NCI-H524 (cell line): ENCODE measurements at places on chromosomes 2 and 18.

DNA sequence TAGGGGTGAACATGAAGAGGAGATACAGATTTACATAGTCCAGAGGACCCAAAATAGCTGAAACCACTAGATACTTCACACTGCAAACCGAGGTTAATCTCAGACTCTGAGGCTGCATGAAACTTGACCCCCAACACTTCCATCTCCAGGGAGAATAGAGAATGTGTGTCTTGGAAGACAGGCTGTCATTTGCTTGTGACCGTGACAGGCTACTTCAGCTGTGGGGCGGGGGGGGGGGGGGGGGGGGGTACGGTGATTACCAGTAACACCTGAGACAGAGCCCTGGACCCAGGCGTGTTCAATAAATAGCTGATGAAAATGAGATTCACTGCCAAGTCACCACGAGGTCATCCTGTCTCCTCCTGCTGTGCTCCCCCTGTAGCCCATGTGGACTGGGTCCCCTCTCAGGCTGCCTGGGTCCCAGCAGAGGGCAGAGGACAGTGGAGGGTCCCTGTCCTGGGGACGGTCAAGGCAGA is 5.7 kb upstream of the KLHL29 start:
- no peak for DNase-seq

GRCh38 chr18:24913507-24914170 is 438.3 kb downstream of the ZNF521 start:
- DNase-seq: no peak

DNA sequence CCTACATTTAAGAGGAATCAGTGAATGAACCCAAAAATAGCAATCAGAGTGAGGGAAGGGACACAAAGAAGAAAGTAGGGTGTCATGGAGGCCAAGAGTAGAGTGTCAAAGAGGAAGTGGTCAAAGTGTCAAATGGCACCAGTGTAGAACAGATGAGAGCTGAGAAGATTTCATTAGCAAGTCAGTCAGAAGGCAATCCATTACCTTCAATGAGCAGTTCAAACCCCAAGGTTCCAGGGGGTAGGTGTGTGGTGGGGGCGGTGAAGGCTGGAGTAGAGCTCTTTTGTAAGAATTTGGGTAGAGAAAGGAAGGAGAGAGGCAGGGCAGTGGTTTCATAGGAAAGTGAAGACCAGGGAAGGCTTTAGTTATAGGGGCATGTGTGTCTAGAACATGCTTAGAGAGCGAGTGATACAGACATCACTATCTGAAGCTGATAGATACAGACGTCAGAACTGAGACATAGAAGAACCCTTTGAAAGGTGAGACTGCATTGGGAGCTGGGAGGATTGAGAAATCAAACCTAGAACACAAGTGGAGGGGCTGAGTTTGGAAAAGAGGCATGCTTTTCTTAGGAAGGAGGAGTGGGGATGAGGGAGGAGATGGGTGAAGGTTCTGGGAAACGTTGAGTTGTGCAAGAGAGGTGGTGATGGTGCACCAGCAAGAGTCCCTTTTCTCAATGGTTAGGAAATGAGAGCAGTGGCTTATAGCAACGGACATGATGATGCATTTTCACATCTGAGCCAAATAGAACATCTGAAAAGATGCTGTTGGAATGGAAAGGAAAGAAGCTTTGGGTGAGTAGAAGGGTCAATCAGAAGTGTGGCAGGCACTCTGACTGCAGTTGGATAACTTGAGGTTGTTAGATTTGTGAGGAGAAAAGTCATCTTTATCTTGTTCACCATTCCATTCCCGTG is 48.9 kb upstream of the IL1RL1 start:
- no peak for DNase-seq

- no peak for DNase-seq
Measured at GRCh38 chr2:10538224-10538894, 90.2 kb upstream of the ODC1 start.

DNA sequence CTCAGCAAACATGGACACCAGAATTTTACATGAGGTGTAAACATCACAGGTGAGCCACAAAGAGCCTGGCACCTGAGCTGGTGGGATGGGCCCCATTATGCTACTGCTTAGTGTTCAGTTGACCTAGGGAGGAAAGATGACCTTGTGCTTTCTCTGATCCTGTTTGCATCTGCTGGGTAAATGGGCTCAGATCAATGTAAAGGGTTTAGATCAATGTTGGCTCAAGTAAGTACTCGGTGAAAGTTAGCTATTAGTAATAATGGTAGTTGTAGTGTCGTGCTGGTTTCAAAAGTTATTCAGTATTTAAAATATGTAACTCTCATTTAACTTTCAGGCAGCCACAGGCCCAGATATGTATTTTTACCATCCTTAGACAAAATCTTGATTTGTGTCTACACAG is 19.8 kb downstream of the ABHD3 start:
- no peak for DNase-seq

DNA sequence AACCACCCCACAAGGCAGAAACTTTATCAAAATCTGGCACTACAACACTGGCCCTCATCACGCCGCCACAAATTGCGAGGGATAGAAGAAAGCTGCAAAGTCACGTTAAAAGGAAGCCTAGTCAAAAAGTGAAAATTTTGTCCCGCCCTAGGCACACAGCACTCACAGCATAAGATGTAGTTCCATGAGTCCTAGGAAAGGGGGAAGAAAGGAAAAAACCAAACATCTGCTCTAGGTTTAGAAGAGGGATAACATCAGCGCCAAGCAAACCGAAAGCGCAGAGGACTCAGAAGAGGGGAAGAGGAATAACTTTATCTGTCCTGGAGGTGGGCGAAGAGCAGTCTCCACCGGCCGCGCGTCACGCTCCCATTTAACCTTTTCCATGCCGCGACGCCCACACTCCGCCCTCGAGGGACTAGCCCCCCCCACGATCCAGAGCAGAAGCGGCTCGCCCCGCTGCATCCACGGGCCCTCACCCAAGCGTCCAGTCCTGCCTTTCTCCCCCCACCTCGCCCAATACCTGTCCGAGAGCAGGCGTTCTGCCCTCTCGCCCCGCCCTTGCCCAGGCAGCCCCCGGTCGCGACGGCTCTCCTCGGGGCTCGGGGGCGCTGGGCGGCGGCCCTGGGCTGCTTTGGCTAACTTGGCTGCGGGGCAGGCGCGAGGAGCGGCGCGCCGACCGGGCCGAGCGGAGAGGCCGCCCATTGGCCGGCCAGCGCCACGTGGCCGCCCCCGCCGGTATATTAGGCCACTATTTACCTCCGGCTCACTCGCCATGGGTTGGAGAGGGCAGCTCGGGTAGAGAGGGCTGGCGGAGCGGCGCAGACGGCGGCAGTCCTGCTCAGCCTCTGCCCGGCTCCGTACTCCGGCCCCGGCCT is at the start of gene HOXD1:
Gene HOXD1 (plus strand): TSS at position 770 of the 875 bp plus-strand sequence. CDS start 134 bp downstream, outside the sequence.
- peak; percentile 67 for DNase-seq

DNA sequence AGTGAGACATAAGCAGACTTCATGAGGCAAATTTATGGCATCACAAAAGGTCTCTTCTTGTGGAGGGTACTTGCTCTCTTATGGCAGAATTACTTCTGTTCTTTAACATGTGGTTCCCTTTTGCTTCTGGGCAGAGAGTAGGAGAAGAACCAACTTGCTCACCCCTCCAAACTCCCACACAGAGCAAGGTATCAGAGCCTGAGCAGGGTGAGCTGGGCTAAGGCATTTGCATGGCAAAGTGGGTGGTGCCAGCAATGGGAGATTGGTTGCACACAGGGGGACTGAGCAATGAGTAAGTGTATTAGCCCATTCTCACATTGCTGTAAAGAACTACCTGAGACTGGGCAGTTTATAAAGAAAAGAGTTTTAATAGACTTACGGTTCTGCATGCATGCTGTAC is 64.2 kb upstream of the ITGB6 start:
- no peak for DNase-seq

GRCh38 chr2:18926631-18927524 is 337.5 kb upstream of the NT5C1B start:
- no peak for DNase-seq

- DNase-seq: peak; percentile 66
Measured at GRCh38 chr2:159035790-159036411, 67.5 kb downstream of the TANC1 start.

DNA sequence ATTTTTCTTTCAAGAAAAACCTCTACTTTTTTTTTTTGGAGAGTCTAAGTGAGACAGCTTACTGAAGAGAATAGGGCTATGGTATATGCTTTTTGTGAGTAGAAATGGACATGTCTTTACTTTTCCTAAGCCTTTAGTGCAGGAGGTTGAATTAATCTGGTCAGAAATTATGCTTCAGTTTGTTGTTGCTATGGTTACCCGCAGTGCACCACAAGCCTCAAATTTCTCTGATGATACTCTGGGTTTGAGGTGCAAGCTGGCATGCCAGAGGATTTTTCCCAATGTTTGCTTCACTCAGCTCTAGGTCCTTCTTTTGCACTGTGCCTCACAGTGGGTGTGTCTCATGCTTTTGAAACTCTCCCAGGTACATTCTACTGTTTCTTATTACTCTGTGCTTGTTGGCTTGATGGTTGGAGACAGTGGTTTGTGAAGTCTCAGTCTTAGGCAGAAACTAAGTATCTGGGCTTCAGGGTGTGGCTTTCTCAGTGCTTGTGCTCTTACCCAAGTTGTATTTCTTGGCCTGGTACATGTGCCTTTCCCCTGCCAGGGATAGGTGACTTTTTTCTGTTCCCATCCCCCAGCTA is 278.3 kb downstream of the RBM43 start:
- peak; percentile 51 for DNase-seq

DNA sequence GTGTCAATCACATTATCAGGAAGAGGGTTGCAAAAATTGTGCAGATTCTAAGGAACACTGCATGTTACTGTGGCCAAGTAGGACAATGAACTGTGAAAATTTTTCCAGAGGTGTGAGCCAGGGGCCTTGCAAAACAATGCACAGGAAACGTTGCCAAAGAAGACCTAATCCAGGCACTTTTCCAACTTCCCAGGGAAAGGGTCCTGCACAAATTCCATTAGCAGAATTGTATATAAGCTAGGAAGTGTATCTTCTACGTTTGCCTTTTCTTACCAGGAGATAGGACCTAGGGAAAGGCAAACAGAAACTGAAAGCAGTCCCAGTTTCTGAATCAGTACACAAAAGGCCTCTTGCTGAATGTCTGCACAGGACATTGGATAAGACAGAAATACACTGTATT is 1888.3 kb upstream of the CELF4 start:
- no peak for DNase-seq

DNA sequence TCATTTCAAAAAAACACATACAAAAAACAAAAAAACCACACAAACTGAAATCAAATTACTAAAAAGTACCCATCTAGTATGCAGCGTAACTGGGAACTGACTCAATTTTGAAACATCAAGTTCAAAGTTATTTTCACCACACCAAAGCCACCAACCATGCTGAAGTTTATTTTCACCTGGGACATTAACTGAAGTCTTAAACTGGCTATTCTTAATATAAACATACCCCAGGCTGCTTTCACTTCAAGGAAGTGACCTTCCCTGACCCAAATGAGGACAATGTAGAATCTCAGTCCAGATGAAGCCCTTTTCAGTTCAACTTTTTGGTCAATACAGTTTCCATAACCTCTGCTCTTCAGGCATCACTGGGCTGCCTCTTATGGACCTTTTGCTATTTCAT is 84.6 kb downstream of the PIGN start:
- DNase-seq: no peak

- DNase-seq: no peak
Measured at GRCh38 chr2:26438926-26439325, 37.2 kb downstream of the DRC1 start.

GRCh38 chr2:23606968-23607367 is 222.0 kb downstream of the KLHL29 start:
- no peak for DNase-seq

- DNase-seq: no peak
Measured at GRCh38 chr2:232231554-232231953, 147.0 kb upstream of the ALPP start.

DNA sequence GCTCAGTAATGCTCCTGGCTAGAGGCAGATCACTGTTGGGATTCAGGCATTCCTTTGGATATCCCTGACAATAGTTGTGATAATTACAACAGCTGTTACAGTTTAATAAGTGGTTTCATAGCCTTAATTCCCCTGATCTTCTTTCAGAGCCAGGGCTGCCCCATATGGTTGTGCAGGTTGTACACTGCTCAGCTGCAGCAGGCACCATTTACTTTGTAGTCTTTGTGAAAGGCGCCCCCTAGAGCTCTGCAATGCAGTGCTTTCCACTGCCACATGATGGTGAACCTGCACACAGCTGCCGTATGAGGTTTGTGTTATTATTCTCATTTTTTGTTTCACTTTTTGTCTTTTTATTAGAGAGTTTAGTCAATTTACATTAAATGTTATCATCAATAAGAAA is 239.1 kb downstream of the KCNS3 start:
- DNase-seq: peak; percentile 64

DNA sequence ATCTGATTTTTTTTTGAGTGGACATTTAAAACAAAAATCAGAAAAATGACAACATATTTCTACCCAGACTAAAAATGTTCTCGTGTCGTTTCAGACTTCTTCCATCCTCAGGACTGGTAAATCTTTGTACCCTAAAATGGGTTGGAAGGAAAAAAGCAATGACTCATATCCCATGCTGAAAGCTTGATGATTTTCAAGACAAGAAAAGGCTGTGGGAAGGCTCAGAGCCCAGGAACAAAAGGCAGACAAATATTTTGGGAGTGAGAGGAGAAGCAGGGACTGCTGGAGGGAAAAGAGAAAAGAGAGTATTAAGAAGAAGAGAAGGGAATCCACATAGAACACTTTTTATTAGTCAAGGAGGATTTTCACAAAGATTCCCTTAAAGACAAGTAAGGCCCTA is 77.1 kb upstream of the CTAGE1 start:
- DNase-seq: no peak

DNA sequence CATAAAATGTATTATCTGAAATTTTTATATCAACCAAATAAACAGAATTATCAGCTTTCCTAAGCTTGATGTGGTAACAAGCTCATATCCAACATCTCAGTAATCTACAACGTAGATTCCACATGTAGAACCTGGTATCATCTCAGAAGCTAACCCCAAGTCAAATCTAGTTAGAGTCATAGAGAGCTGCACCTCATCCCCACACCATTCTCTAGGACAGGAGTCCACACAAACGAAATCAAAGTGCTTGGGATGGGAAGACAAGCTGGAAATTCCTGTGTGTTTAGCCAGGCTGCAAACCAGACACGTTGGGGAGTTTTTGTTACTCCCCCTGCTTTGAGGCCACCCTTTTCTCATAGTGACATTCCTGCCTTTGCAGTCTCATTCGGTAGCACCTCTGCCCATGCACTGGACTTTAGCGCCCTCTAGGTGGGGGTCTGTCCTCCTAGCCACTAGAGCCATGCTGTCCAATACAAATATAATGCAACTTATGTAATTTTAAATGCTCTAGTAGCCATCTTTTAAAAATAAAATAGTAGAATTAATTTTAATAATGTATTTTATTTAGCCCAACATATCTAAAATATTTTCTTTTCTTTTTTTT is 28.1 kb upstream of the SATB2 start:
- peak; percentile 38 for DNase-seq
